Karpas-422 (cell line): ENCODE measurements at places on chromosomes 6 and 20. TPM values are rescaled to one million over a fixed set of nuclear protein-coding genes. Genes with fewer than 3 reads are reported as not detected.

GRCh38 chr6:11204005-11204399 is 28.5 kb downstream of the NEDD9 start:
- no peaks in the 10 kb centered on the region for H3K36me3 ChIP-seq
- no peaks in the 10 kb centered on the region for H3K27me3 ChIP-seq
- H3K4me1 ChIP-seq = no peaks in the 10 kb centered on the region
- H3K4me3 ChIP-seq = no peak overlapping the region
- H3K27ac ChIP-seq = no peak overlapping the region

- H3K27me3 ChIP-seq = no peaks in the 10 kb centered on the region
- no peak overlapping the region for H3K4me3 ChIP-seq
- H3K27ac ChIP-seq = no peak overlapping the region
- H3K4me1 ChIP-seq = peaks cover 22% of the 10 kb centered on the region
- H3K36me3 ChIP-seq = no peaks in the 10 kb centered on the region
- no peak for DNase-seq
These were observed 56.0 kb downstream of the APCDD1L start for GRCh38 chr20:58459058-58459750.

AP5S1 gene
- total RNA-seq = 5.3 and 7.1 TPM in 2 replicates

DNA sequence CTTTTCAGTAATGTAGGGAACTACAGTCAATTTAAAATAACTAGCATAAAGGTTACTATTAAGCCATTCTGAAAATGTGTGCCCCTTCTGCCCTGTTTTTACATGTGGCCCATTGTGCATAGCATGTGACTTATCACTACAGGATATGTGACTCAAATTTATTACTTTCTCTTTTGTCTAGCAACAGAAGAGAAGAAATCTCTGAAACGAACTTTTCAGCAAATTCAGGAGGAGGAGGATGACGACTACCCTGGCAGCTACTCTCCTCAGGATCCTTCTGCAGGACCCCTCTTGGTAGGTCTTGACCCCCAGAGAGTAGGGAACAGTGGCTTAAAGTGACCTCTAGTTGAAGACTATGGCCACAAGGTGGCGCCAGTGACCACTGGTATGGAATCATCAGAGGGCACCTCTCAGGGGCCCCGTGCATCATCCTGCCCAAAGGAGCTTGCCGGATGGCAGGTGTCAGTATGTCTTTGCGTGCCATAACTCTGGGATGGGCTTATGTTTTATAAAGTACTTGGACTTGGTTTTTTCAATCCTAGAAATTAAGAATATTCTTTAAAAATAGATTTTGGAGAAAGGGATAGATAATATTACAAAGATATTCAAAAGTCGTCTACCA is 23.9 kb downstream of the RPRD1B start:
- H3K27ac ChIP-seq = no peak overlapping the region
- DNase-seq = peak; percentile 91
- no peak overlapping the region for H3K4me3 ChIP-seq
- H3K36me3 ChIP-seq = peaks cover 53% of the 10 kb centered on the region
- H3K27me3 ChIP-seq = no peaks in the 10 kb centered on the region

- no peak overlapping the region for H3K4me3 ChIP-seq
- no peaks in the 10 kb centered on the region for H3K36me3 ChIP-seq
- DNase-seq = no peak
- peaks cover 24% of the 10 kb centered on the region for H3K4me1 ChIP-seq
- no peak overlapping the region for H3K27ac ChIP-seq
These were observed 27.9 kb downstream of the RIN2 start for GRCh38 chr20:19785983-19786285.

VWA7 gene
- 0.29 and 0.34 TPM in 2 replicates for total RNA-seq

- H3K4me3 ChIP-seq = no peak overlapping the region
- no peaks in the 10 kb centered on the region for H3K4me1 ChIP-seq
- H3K27me3 ChIP-seq = no peaks in the 10 kb centered on the region
- no peak overlapping the region for H3K27ac ChIP-seq
- H3K36me3 ChIP-seq = no peaks in the 10 kb centered on the region
These were observed 3.3 kb upstream of the THEMIS start for GRCh38 chr6:127904160-127904559.

GRCh38 chr20:2172305-2173175 is 70.9 kb downstream of the STK35 start:
- no peaks in the 10 kb centered on the region for H3K27me3 ChIP-seq
- DNase-seq = peak; percentile 82
- no peaks in the 10 kb centered on the region for H3K4me1 ChIP-seq

DNA sequence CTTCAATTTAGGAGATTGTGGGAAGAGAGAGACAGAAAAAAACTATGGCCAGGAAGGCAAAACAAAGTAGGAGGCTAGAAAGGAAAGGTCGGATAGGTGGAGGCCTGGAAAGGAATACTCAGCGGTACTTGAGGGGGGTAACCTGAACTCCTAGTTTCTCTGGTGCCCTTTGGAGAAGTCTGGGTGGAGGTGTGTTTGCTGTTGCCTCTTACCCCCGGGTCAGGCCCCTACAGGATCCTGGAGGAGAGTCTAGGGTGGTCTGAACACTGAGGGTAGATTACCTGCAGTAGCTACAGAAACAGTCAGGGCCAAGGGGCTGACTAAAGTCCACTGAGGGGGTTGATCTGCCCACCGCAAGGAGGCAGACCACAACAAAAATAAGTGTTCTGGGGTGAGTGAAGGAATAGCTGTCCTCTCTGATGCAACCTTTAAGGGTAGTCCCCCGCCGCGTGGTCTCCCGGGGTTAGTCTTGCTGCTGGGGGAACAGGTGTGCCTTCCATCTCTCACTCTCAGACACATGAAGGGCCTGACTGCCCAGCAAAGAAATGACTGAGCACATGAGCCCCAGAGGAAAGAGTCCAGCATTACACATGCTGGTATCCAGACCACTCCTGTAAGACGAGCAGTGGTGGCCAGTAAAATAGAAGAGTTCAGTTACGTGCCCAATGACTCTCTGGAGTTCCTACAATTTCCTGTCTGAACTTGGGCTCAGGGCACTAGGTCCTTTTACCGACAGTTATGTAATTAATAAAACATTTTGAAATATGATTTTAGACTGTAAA is 59.5 kb downstream of the MTHFD1L start:
- peaks cover 36% of the 10 kb centered on the region; the same call in 1 of the 2 replicates for H3K36me3 ChIP-seq
- no peaks in the 10 kb centered on the region for H3K27me3 ChIP-seq
- H3K4me3 ChIP-seq = no peak overlapping the region
- H3K4me1 ChIP-seq = no peaks in the 10 kb centered on the region

GRCh38 chr6:157459327-157459726 is 78.3 kb downstream of the ZDHHC14 start:
- H3K4me1 ChIP-seq = no peaks in the 10 kb centered on the region
- H3K27me3 ChIP-seq = no peaks in the 10 kb centered on the region
- no peaks in the 10 kb centered on the region for H3K36me3 ChIP-seq
- no peak for DNase-seq

HINT3 gene
- total RNA-seq = 16.5 and 22.0 TPM in 2 replicates

FOXP4 gene
- 3.6 and 5.0 TPM in 2 replicates for total RNA-seq

DNA sequence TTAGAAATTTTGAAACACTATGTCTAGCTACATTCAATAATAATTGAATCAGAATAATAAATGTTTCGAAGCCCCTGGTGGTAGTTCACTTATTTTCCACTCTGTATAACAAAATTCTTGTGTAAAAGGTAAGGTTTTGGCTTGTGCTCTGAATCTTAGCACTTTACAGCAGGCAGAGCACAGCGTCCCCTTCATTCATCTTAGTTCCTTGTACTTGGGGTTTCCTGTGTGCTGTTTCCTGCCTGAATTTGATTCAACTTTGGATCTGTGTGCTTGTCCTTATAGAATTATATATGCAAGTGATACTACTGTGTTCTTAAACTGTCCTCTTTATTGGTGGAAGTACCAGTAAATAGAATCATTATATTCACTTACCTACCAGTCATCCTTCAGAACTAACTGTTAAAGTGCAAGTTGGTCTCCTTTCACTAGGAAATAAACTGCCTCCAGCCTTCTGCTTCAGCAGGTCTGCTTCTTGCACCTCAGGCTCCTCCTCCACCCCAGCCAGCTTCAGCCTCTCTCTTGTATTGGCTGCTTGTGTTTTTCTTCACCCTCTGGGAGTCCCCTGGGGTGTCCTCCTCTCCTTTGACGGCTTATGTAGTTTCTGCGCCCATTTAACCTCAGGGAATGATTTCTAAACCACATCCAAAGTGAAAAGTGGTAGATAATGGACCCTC is 28.8 kb upstream of the TULP4 start:
- no peak overlapping the region for H3K4me3 ChIP-seq
- H3K27ac ChIP-seq = peak overlapping the region; percentile 62
- peaks cover 4% of the 10 kb centered on the region; the same call in 1 of the 2 replicates for H3K36me3 ChIP-seq
- H3K27me3 ChIP-seq = no peaks in the 10 kb centered on the region
- peaks cover 51% of the 10 kb centered on the region for H3K4me1 ChIP-seq

DNA sequence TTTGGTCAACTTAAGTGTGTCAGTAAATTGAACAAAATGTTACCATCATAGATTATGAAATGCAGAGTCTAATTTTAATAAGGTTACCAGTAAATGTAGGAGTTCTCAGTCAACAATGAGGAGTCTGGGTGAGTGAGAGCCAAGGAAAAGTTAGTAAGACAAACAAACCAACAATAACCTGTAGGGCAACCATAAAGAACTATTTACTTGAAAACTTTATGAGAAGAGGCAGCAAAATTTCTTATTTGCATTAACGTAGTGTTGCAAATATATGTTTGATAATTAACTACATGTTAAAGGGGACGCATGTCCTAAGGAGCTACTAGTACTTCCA is 131.1 kb upstream of the SOX4 start:
- no peak overlapping the region for H3K4me3 ChIP-seq
- no peak for DNase-seq
- H3K27ac ChIP-seq = no peak overlapping the region
- no peaks in the 10 kb centered on the region for H3K36me3 ChIP-seq
- no peaks in the 10 kb centered on the region for H3K27me3 ChIP-seq
- no peaks in the 10 kb centered on the region for H3K4me1 ChIP-seq

GRCh38 chr6:32984622-32985389 is 16.4 kb downstream of the BRD2 start:
- no peaks in the 10 kb centered on the region for H3K27me3 ChIP-seq
- no peak overlapping the region for H3K4me3 ChIP-seq
- DNase-seq = peak; percentile 96
- H3K27ac ChIP-seq = peak overlapping the region; percentile 56
- peaks cover 27% of the 10 kb centered on the region for H3K4me1 ChIP-seq

TUBB1 gene
- total RNA-seq = not detected in 2 replicates

- no peak overlapping the region for H3K4me3 ChIP-seq
- no peaks in the 10 kb centered on the region for H3K27me3 ChIP-seq
- H3K27ac ChIP-seq = no peak overlapping the region
- no peak for DNase-seq
- no peaks in the 10 kb centered on the region for H3K4me1 ChIP-seq
These were observed 188.6 kb downstream of the ZDHHC14 start for GRCh38 chr6:157569543-157569942.

NFS1 gene
- total RNA-seq = 62.6 and 79.6 TPM in 2 replicates

FAM217A gene
- total RNA-seq = not detected in 2 replicates

DNA sequence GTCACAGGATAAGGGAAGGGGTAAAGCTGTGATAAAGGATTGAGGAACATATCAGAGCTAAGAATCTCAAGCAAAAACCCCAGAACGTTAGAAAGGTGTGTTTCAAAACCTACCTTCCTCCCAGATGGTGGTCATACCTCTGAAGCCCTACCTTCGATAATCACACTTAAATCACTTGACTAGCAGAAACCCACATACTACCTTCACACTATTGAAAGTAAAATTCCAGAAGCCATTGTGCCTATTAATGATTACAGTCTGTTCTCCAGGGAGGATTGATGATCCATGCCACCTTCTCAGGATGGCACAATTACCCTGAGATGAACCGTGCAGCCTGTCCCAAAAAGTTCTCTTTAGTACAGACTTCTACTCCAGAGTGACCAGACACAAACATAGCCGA is 72.3 kb upstream of the SOX4 start:
- H3K27me3 ChIP-seq = no peaks in the 10 kb centered on the region
- no peak overlapping the region for H3K27ac ChIP-seq
- H3K4me1 ChIP-seq = no peaks in the 10 kb centered on the region

DNA sequence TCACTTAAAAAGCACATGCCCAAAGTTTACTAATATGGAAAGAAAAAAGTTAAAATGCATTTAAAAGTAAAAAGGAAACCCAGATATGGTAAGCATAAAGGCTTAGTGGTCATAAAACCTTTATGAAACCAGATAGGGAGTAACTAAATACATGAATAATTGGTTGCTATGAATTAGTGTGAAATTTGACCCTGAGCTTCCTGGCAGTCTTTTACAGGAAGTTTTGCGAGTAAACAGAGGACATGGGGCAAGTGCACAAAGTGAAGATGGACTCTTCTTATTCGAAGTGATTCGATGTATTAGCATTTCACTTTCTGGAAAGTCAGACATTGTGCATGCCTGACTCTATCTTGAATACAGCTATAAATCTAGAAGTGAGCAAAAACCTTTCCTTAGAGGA is 90.9 kb upstream of the MLIP start:
- no peaks in the 10 kb centered on the region for H3K4me1 ChIP-seq
- H3K27me3 ChIP-seq = no peaks in the 10 kb centered on the region
- no peak overlapping the region for H3K4me3 ChIP-seq

DNA sequence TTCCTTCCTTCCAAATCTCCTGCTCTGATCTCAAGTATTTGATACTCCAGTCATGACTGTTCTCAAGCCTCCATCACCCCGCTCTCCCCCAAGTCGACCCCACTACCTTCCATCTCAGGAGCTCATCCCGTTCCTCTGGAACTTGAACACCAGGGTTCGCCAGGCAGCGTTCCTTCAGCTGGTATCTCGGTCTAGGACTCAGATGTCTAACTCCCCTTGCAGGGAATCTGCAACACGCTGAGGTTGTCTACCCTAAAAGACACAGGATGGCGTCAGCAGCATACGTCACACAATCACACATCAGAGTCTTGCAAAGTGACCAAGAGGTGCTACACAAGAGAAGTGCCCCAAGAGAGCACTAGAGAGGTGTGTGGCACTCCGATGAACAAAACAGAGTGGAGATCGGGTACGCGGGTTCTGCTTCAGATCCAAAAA is 706 bp downstream of the ZNF184 start:
- H3K27ac ChIP-seq = peak overlapping the region; percentile 76
- peaks cover 14% of the 10 kb centered on the region for H3K4me1 ChIP-seq
- DNase-seq = peak; percentile 87
- peaks cover 40% of the 10 kb centered on the region for H3K36me3 ChIP-seq
- peak overlapping the region; percentile 81 for H3K4me3 ChIP-seq

- no peaks in the 10 kb centered on the region; the same call in 1 of the 2 replicates for H3K36me3 ChIP-seq
- H3K4me1 ChIP-seq = peaks cover 13% of the 10 kb centered on the region
- DNase-seq = peak; percentile 72
- peak overlapping the region; percentile 71 for H3K4me3 ChIP-seq
These were observed 679 bp upstream of the PPDPF start for GRCh38 chr20:63519668-63520503.

C20orf96 gene
- total RNA-seq = 1.8 and 2.0 TPM in 2 replicates
